ENCODE measurements at places on chromosomes 7 and 10.

GRCh38 chr7:48251766-48252165 lies 80.5 kb downstream of the ABCA13 start:
- peak; percentile 38 for DNase-seq

DNA sequence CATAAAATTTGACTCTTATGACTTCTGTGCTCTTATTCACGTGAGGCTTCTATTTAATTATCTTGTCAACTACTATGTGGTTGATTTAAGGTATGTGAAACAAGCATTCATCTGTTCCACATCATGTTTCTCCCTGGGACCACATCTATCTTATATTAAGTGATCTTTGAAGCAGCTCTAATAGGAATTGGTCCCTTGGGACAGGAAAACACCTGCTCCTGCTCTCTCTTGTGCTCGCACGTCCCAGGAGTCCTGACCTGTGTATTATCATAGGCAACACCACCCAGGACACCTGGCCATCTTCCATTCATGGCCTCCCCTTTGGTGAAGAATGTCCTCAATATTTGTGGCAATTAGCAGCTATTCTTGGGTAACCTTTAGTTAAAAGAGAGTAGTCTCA lies 269.2 kb downstream of the NRG3 start:
- no peak for DNase-seq

- DNase-seq, result no peak
Observed at GRCh38 chr7:122901250-122901649, 15.0 kb upstream of the CADPS2 start.

GRCh38 chr10:17073725-17074540 lies 55.7 kb downstream of the CUBN start:
- no peak for DNase-seq

DNA sequence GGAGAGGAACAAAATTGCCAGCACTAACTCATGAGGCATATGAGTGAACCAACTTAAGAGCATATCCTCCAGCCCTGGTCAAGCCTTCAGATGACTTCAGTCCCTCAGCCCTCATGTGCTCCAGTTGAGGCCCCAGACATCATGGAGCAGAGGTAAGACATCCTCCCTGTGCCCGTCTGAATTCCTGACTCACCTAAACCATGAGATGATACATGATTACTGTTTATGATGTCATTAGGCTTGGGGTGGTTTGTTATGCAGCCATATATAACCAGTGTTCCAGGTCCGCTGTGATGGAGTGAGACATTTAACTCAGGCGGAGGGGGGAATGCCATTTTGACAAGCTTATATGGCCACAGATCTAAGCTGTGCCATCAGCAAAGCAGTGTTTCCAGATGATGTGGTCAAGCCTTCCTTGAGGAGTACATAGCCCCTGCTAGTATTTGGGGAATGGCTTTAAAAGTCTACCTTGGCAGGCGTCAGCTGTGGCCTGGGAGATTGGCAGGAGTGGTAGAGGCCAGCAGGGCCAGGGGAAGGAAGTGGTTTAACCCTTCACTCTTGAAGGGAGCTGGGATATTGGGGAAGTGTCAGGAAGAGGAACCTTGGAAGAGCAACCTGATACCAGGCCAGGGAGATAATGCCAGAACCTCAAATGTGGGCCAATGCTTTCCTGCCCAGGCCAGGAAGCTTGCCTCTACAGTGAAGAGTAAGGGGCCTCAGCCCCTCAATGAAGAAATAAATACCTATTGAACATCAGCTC lies 343.0 kb upstream of the PODXL start:
- DNase-seq, result no peak

DNA sequence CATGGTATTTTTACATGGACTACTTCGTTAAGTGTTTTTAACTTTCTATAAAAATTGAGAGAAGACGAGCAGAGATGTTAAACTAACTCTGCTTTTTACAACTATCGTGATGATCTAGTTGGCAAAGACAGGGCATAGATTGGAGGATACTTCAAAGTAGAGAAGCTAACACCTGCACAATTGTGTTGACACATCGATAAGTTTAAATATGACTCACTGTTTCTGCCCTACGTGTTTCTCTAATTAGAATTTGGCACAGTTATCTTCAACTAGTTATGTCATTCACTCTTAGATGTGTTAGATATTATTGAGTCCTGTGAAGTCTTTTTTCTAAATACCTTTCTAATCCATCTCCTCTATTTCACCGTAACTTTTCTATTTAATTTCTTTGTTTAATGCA lies 68.5 kb upstream of the FERD3L start:
- DNase-seq, result no peak

DNA sequence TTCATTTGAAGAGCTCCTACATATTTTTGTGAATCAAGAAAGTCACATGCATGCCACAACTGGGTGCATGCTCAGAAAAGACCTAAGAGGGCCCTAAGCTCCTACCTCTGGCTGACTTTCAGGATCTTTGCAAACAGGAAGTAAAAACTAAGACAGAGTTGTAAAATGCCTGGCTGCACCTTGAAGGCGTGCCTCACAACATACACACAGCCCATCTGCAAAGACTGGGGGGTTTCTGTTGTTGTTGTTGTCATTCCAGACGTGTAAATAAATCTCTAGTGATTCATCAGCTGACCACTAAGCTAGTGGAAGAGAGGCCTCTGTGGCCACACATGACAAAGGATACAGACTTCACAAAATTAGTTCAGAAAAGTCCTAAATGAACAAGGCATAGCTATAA lies 31.8 kb downstream of the SMURF1 start:
- peak; percentile 32 for DNase-seq

- no peak for DNase-seq
Observed at GRCh38 chr10:66862687-66863258, 63.1 kb upstream of the LRRTM3 start.

DNA sequence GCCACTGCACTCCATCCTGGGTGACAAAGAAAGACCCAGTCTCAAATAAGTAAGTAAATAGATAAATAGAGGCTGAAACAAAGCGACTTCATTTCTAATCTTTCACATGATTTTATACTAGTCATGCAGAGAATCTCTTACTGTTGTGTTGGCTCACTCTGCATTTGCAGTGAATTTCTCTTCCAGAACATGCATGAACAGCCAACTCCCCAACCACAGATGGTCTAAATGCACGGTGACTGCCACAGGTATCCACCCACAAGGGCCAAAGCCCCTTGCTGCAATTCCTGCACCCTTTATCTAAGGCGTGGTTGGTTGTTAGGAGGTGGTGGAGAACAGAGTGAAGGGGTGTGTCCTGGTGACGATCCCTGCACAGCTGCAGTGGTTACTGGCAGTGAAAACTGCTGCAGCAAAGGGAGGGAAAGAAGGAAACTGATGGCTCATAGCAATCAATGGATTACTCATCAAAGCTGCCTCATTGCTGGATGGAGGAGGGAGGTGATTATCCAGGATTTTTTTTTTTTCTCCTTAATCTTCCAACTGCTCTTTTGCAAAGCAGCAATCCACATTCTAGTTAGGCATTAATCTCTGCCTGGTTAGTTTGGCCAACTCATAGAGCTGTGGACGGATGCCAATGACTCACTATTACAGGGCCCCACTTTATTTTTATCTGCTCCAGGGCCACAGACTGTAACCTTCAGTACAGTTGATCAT lies 50.6 kb downstream of the PRTFDC1 start:
- no peak for DNase-seq

GRCh38 chr7:7642081-7642480 lies 1.5 kb downstream of the UMAD1 start:
- DNase-seq, result no peak

GRCh38 chr7:14023838-14024237 lies 34.4 kb upstream of the ETV1 start:
- no peak for DNase-seq

DNA sequence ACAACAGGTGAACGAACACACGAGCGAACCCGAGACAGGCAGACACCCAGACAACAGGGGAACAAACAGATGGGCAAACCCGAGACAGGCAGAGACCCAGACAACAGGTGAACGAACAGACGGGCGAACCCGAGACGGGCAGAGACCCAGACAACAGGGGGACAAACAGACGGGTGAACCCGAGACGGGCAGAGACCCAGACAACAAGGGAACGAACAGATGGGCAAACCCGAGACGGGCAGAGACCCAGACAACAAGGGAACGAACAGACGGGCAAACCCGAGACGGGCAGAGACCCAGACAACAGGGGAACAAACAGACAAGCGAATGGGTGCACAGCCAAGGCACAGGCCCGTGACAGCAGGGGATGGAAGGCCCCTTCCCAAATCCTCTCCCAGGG lies 264.7 kb downstream of the ELFN1 start:
- DNase-seq, result no peak

DNA sequence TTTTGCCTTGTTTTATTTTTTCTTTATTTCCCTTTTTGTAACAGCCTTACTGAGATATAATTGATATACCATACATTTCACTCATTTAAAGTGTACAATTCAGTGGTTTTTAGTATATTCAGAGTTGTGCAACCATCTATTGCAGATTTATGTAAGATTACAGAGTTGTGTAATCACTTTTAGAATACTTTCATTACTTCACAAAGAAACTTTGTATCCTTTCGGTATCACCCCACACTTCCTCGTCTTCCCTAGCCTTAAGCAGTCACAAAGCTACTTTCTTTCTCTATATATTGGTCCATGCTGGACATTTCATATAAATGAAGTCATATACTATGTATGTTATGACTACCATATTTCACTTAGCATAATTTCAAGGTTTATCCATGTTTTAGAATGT lies 74.6 kb downstream of the ATRNL1 start:
- no peak for DNase-seq

DNA sequence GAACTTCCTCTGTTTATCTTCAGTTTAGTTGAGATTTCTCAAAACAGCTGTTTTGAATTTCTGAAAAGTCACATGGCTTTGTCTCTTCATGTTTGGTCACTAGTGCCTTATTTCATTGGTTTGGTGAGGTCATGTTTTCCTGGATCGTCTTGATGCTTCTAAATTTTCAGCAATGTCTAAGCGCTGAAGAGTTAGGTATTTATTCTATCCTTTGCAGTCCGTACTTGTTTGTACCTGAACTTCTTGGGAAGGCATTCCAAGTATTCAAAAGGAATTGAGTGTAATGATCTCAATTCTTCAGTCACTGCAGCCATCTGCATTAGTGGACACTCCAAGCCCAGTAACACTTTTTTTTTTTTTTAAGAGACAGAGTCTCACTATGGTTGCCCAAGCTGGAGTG lies 67.7 kb downstream of the HERC4 start:
- DNase-seq, result no peak

- no peak for DNase-seq
Observed at GRCh38 chr10:5423771-5424170, 11.4 kb downstream of the NET1 start.

DNA sequence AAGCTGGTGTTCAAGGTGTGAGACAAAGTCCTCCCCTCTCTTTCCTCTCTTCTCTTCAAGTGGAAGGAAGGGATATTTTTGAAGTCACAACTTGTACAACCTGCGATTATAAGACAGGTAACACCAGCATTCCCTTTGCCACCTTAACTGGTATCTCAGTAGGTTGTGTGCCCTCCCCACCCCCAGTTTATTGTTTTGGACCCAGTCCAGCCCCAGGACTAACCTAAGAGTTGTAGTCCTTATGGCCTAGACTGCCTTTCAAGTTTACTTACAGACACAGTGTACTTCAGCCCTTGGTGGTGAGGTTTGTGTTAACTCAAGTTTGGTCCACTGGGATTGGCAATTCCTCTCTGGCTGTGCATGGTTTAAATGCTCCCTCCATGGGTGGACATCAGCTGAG lies 26.8 kb upstream of the CYP2C8 start:
- DNase-seq, result no peak

GRCh38 chr7:66198956-66199355 lies 6.2 kb upstream of the TPST1 start:
- no peak for DNase-seq

GRCh38 chr7:114973147-114973546 lies 51.3 kb downstream of the MDFIC start:
- DNase-seq, result no peak

- no peak for DNase-seq
Observed at GRCh38 chr7:120550494-120551048, 277.6 kb downstream of the KCND2 start.

DNA sequence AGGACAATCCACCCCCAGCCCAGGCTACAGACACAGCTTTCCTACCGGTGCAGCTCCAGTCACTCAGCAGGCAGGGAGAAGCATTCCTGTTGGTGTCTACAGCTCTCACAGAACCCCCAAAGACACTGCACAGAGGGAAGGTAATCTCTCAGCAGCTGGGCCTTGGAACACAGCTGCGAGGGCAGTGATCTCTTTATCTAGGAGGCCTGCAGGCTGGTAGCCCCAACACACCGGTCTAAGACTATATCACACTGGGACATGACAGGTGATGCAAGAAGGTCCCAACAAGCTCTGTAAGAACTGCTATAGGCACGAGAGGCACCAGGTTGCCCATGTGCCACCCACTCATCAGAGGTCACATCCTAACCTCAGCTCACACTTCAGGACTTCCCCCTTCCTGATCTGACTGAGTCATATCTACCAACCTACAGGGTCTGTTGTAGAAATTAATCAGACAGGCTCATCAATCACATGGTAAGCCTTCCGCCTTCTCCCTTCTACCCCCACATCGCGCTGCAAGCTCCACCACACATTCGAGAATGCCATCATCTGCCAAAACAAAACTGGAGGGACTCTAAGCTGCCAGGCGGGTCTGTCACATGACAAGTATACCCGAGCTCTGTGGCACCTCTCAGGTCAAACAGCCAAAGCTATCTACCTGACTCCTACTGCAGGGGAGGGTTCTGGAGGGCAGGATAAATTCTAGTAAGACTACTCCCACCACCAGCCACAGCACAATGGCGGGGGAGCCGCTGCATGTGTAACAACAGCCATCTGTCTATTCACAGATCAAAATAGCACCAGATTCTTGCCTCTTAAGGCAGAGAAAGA lies 26.1 kb downstream of the FAM53B start:
- peak; percentile 54 for DNase-seq

- no peak for DNase-seq
Observed at GRCh38 chr10:96038476-96039387, 4.7 kb upstream of the CCNJ start.

- no peak for DNase-seq
Observed at GRCh38 chr7:129199406-129199805, 11.0 kb downstream of the SMO start.

GRCh38 chr10:14534152-14534551 lies 203.4 kb upstream of the FRMD4A start:
- no peak for DNase-seq

Data from GM13976 (cell line).